CD4-positive, CD25-positive, alpha-beta regulatory T cell (primary cell): ENCODE measurements at places on chromosomes 6 and 20. TPM values are rescaled to one million over a fixed set of nuclear protein-coding genes. Genes with fewer than 3 reads are reported as not detected.

GRCh38 chr20:57047281-57048026, 219.0 kb downstream of the BMP7 start:
- H3K27ac ChIP-seq: no peak overlapping the region
- DNase-seq: no peak
- no peak overlapping the region for H3K4me3 ChIP-seq
- no peaks in the 10 kb centered on the region for H3K27me3 ChIP-seq
- H3K36me3 ChIP-seq: no peaks in the 10 kb centered on the region

- no peaks in the 10 kb centered on the region for H3K27me3 ChIP-seq
- H3K27ac ChIP-seq: no peak overlapping the region
These were observed 16.7 kb downstream of the UBE2V1 start for GRCh38 chr20:50096237-50096636.

The SALL4 gene
- not detected for total RNA-seq

The C6orf52 gene
- not detected for total RNA-seq

The CGA gene
- total RNA-seq: 0.62 TPM

The OVOL2 gene
- not detected for total RNA-seq

GRCh38 chr6:35728683-35729678, 7.9 kb upstream of the ARMC12 start:
- peak overlapping the region; percentile 90 for H3K27ac ChIP-seq
- H3K36me3 ChIP-seq: no peaks in the 10 kb centered on the region
- peak; percentile 64 for DNase-seq
- peak overlapping the region; percentile 34 for H3K4me3 ChIP-seq

- H3K4me1 ChIP-seq: no peaks in the 10 kb centered on the region
- no peak for DNase-seq
- H3K27ac ChIP-seq: no peak overlapping the region
- peaks cover 1% of the 10 kb centered on the region for H3K27me3 ChIP-seq
- no peak overlapping the region for H3K4me3 ChIP-seq
These were observed 22.6 kb downstream of the PLCB1 start for GRCh38 chr20:8154638-8155037.

DNA sequence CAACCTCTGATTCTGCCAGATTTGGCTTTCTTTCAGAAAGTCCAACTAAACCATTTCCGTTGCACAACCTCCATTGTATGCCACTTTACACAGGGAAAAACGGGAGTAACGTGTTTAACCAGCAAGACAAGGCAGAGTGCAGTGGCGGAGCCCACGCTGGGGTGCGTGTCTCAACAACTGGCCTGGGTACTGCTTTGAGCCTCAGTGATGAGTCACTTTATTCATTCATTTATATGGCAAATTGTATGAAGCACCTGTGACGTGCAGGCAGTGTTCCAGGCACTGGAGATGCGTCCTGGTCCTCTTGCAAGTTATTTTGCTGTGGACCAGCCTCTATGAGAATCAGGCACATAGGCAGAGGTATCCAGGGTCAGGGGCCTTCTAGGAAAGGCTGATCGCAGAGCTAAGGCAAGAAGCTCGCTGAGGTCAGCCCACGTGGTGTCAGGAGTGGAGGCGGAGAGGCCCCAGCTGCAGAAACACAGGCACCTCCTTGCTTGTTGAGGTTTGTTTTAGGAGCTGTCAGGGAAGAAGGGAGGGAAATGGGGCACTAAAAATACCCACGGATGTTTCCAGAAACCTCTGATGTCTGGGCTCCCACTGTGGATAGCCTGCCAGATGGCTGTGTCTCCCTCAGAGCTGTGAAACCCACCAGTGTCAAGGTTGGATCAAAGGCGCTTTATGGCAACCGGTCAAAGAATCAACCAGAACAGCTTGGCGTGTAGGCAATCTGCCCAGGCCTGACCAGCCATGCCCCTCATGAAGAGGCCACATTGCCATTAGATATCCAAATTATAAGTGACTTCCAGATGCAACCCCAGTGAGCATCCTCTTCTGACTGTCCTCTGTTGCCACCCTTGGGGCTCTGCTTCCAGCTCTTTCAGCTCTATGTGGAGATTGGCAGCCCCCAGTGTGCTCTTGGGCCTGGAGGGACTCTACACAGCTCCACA, 157.2 kb downstream of the CD83 start:
- H3K27ac ChIP-seq: no peak overlapping the region
- H3K27me3 ChIP-seq: no peaks in the 10 kb centered on the region
- H3K4me3 ChIP-seq: no peak overlapping the region
- H3K4me1 ChIP-seq: peaks cover 38% of the 10 kb centered on the region
- no peaks in the 10 kb centered on the region for H3K36me3 ChIP-seq

DNA sequence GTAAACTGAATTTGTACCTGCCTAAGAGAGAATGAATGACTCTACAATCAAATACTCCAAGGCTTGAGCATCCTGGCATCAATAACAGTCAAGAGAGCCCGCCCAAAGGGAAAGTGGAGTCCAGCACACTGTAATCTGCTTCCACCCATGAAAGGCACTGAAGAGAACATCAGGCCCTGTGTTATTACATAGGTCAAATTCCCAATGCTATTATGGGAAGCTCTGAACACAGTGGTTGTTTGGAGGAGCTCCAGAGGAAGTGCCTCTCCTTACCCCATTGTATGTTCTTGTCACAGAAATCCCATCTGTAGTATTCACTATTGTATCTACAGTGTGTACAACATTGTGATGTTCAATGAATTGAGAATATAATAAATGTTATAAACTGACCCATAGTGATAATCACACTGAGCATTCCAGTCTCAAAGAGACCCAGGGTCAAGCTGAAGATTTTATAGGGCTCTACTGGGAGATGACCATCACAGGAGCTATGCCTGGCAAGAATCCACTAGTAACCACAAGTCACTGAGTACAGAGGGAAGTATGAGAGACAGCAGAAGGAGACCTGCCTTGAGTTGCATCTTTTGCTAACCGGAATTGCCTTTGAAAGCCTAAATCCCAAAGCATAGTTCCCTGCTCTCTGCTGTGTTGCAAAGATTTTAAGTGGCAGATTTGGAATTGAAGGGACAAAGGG, 446.7 kb downstream of the GJA1 start:
- no peaks in the 10 kb centered on the region for H3K27me3 ChIP-seq
- H3K36me3 ChIP-seq: no peaks in the 10 kb centered on the region
- DNase-seq: no peak
- H3K4me3 ChIP-seq: no peak overlapping the region
- no peak overlapping the region for H3K27ac ChIP-seq

- peaks cover 65% of the 10 kb centered on the region for H3K4me1 ChIP-seq
- H3K4me3 ChIP-seq: peak overlapping the region; percentile 21
- no peak for DNase-seq
- H3K36me3 ChIP-seq: peaks cover 35% of the 10 kb centered on the region
These were observed 6.7 kb downstream of the PPP1R16B start for GRCh38 chr20:38812182-38812581.

DNA sequence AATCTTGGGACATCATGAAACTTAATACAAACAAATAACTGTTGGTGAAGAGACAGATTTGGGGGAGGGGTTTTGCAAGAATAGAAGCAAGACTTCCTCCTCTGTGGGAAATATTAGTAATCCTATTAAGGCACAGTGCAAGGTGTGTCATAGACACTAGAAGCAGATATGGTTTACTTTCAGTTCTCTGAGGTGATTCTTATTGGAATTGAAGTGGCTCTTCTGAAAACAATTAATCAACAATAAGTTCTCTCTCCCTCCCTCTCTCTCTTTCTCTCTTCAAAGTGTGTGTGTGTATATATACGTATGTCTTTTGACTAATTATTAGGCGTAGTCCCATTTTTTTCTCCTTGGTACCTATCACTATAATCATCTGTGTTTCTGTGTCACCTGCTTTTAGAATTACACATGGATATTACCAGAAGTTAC, 99.8 kb downstream of the HIVEP2 start:
- H3K36me3 ChIP-seq: no peaks in the 10 kb centered on the region
- peaks cover 93% of the 10 kb centered on the region for H3K4me1 ChIP-seq
- no peaks in the 10 kb centered on the region for H3K27me3 ChIP-seq
- DNase-seq: no peak

- H3K4me1 ChIP-seq: no peaks in the 10 kb centered on the region
- no peaks in the 10 kb centered on the region for H3K36me3 ChIP-seq
- no peak for DNase-seq
- peaks cover 18% of the 10 kb centered on the region for H3K27me3 ChIP-seq
- no peak overlapping the region for H3K4me3 ChIP-seq
These were observed 223.4 kb upstream of the GGTLC1 start for GRCh38 chr20:24211972-24212371.

DNA sequence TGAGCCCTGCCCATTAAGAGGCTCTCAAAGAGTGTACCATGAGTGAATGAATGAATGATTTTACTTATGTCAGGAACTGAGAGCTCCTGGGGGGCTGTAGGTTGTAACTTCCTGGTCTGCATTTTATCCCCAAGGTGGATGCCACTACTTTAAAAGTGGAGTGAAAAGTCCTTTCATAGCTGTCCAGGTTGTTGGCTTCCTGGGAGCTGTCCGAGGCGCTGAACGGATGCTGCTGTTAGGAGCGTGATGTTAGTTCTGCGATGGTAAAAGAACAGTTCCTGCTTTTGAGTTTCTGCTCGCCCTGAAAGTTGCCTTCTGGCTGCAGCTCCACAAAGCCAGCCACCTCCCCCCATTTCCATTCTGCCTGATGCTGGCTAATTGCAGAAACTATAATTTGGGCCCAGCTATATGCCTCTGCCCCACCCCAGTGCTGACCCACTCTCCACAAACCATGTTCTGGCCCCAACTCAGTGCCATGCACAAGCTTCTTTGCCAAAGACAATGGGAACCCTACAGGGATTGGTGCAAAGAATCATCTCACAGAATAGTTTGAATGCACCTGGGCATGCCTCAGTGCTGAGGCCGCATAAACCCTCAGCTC, 330.9 kb upstream of the CDH4 start:
- H3K4me1 ChIP-seq: no peaks in the 10 kb centered on the region
- no peak overlapping the region for H3K4me3 ChIP-seq
- peaks cover 2% of the 10 kb centered on the region for H3K27me3 ChIP-seq
- H3K27ac ChIP-seq: no peak overlapping the region
- no peak for DNase-seq

GRCh38 chr20:12999201-12999600, 9.6 kb upstream of the SPTLC3 start:
- H3K4me1 ChIP-seq: no peaks in the 10 kb centered on the region
- DNase-seq: no peak
- H3K4me3 ChIP-seq: no peak overlapping the region
- no peaks in the 10 kb centered on the region for H3K36me3 ChIP-seq

DNA sequence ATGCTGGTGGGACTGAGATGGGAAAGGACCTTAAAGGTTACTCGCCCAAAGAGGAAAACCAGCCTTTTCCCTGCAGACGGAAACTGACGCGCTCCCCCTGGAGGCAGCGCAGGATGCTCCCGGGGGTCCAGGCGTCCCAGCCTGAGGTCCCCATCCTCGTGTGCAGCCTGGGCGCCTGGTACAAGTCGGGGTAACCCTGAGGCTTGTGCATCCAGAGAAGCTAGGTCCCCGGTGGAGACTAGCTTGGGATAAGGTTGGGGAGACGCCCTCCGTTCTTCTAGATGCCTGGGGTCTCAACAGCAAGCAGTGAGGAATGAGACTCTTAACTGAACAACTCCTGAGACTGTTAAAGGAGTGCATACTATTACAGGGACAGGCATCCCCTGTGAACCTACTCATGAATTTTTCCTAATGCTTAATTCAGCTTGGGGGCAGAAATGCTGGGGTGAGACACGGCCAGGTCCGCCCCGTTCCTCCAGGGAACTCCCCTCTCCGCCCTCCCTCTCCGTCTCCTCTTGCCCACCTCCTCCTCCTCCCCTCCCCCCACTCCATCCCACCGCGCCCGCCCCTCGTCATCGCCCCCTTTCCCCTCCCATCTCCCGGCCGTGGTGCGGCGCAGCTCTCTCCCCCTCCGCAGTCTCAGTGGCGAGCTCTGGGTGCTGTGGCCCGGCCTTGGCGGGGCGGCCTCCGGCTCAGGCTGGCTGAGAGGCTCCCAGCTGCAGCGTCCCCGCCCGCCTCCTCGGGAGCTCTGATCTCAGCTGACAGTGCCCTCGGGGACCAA, at the start of gene PRSS35:
PRSS35 (plus strand) TSS at position 634 of the 781 bp plus-strand sequence. CDS start 10,908 bp downstream, outside the sequence.
- no peaks in the 10 kb centered on the region for H3K36me3 ChIP-seq
- H3K4me1 ChIP-seq: no peaks in the 10 kb centered on the region
- H3K27ac ChIP-seq: no peak within 1 kb of the TSS
- peaks cover 13% of the 10 kb centered on the region for H3K27me3 ChIP-seq
- no peak for DNase-seq
- no peak within 1 kb of the TSS for H3K4me3 ChIP-seq

The HLA-G gene
- total RNA-seq: 0.49 TPM

The PRDM1 gene
- 327 TPM for total RNA-seq

The HCK gene
- not detected for total RNA-seq

- H3K27me3 ChIP-seq: no peaks in the 10 kb centered on the region
- H3K4me3 ChIP-seq: no peak overlapping the region
- no peaks in the 10 kb centered on the region for H3K36me3 ChIP-seq
- no peak for DNase-seq
- H3K27ac ChIP-seq: no peak overlapping the region
These were observed 29.9 kb downstream of the SEL1L2 start for GRCh38 chr20:13960525-13960924.

The CASS4 gene
- 9.8 TPM for total RNA-seq

The PLG gene
- total RNA-seq: not detected

The NRN1 gene
- not detected for total RNA-seq

The APOM gene
- total RNA-seq: 1.7 TPM

DNA sequence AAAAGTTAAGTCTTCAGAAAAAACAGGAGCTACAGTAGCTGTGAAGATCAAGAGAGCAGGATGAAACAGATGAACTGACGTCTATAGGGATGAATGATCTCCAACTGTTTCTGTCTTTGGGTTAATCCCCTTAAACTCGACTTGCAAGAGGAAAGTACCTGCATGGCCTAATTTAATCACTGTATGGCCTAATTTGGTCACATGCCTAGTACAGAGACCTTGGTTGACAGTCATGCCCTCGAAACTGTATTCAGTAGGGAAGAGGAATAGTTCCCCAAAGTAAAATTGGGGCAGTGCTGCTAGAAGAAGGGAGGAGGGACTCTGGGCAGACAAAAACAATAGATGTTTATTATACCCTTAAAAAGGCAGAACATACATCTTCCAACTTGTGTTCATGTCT, 10.0 kb upstream of the SMAP1 start:
- DNase-seq: no peak
- no peaks in the 10 kb centered on the region for H3K4me1 ChIP-seq
- H3K27ac ChIP-seq: no peak overlapping the region

DNA sequence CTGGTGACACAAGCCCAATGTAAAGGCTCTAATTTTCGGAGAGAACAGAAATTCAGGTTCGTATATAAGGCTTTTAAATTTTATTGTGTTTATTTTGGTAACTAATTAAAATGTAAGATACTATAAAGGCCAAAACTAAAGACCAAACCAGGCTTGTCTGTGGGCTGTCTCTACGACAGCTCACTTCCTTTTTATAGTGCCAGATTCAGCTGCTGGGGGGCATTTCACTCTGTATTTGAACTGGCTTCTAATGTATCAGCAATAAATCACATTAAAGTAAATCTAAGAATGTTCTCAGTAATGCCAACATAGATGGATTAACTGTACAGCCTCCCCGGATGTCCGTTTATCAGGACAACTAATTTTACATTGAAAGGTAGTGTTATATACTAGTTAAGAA, 31.1 kb upstream of the STXBP5 start:
- H3K36me3 ChIP-seq: no peaks in the 10 kb centered on the region
- no peaks in the 10 kb centered on the region for H3K27me3 ChIP-seq
- no peaks in the 10 kb centered on the region for H3K4me1 ChIP-seq
- H3K27ac ChIP-seq: no peak overlapping the region
- DNase-seq: no peak
- H3K4me3 ChIP-seq: no peak overlapping the region

GRCh38 chr6:14040042-14040441, 77.5 kb upstream of the CD83 start:
- peaks cover 15% of the 10 kb centered on the region for H3K27me3 ChIP-seq
- DNase-seq: no peak
- H3K27ac ChIP-seq: no peak overlapping the region
- H3K4me1 ChIP-seq: no peaks in the 10 kb centered on the region
